ENCODE measurements at places on chromosomes 11 and 22. TPM values are rescaled to one million over a fixed set of nuclear protein-coding genes. Genes with fewer than 3 reads are reported as not detected.

GRCh38 chr11:113664069-113664980 is 41.8 kb downstream of the TMPRSS5 start:
- no peak for DNase-seq

GRCh38 chr22:39221999-39222686 is 22.6 kb downstream of the PDGFB start:
- DNase-seq: no peak

DNA sequence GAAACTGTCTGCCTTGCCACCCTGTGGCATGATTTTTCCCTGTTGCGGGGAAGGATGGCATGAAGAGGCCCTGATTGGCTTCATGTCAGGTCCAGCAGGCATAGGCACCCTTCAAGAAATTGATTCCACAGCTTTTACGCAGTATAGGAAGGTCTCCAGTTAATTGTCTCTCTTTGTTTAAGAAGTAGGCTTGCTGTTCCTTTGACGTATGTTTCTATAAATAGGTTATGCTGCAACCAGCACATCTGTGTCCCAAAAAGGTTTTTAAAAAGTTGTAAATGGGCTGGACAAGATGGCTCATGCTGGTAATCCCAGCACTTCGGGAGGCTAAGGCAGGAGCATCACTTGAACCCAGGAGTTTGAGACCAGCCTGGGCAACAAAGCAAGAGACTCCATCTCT is 62.6 kb downstream of the CD6 start:
- peak; percentile 23 for DNase-seq

Gene IFITM2
- polyA plus RNA-seq: 53.0 TPM

DNA sequence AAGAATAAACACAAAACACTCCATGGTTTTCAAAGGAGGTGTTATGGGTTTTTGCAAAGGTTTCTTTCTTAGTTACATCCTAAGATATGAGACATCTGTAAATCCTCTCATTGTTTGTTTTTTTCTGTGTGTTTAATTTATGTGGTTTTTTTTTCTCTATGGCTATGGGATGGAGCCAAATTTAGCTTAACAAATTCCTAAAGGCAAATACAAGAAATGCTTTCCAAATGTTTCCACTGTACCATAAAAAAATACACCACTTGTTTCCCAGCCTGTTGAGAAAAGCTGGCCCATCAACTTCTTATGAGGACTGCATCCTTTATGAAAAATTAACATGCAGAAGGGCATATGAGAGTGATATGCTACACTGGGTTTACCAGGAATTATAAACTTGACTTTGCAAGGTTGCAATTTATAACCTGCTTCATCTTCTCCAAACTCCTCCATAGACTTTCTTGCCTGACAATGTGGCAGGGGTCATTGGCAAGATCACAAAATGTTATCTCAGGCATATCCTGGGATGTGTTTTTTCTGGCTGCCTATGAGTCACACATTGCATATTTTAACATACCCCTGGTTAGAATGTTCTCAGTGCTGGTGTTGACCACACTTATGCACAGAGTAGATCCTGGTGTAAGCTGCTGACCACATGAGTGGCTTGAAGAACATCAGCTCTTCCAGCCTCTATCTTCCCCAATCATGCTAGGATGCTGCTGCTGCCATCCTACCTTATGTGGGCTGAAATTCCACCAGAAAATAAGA is 137.6 kb upstream of the TTC12 start:
- no peak for DNase-seq

Gene SH3BP1
- polyA plus RNA-seq: 11.0 TPM

GRCh38 chr11:122140500-122140899 is 24.5 kb upstream of the BLID start:
- DNase-seq: no peak

Gene PRG3
- polyA plus RNA-seq: not detected

DNA sequence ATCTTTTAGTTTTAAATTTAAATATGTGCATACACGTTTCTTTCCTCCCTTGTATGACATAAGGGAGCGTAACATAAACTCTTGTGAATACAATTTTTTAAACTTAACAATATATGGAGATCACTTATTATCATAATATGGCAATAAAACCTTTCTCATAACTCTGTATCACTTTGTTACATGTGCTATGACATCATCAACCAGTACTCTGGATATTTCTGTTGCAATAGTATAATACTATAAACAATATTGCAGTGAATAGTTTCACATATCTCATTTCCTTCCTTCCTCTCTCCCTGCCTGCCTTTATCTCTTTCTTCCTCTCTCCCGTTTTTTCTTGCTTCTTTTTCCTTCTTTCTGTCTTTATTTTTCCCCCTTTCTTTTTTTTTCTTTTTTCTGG is 1278.0 kb upstream of the CNTN5 start:
- DNase-seq: no peak

DNA sequence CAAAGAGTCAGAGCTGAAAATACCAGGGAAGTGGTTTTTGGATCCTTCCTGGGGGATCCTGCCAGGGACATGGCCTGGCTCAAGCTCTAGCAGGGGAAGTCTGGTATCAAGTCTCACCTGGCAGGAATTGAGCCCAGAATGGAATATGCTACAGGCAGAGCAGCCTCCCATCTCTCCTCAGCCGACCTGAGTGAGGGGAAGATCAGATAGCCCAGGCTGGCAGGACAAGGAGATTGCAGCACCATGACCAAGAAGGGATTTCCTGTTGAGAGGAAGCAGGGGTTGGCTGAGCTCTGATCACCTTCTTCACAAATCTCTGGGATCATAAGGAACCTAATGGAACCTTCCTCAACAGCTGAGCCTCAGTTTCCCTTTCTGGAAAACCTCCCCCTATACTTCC is 13.0 kb downstream of the OAF start:
- DNase-seq: no peak

DNA sequence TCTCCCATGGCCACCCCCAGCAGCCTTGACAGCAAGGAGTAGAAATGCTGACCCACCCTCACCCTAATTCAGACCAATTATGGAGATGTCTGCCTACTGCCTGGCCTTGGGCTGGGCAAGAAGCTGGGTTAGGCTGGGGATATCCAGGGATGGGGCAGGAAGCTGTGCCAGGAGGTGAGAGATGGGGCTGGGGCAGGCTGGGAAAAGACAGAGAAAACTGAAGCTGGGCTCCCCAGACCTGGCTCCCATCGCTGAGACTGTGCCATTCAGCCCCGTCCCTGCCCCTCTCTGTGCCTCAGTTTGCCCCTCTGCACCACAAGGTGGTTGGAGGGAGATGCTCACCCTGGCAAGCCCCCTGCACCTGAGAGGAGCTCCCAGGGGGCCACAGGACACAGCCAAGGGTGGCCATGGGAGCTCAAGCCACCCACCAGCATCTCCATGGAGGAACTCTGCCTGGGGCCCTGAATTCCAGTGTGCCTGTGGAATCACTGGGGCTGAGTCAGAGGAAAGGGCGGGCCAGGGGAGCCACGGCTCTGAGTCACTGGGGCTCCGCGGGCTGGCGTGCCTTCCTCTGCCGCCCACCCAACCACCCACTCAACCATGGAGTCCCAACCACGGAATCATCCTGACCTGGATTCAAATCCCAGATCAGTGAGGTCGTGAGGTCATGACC is 6.0 kb upstream of the CARD10 start:
- no peak for DNase-seq

Gene TMEM126A
- polyA plus RNA-seq: 36.4 TPM

GRCh38 chr11:1487091-1487850 is 692 bp upstream of the MOB2 start:
- peak; percentile 10 for DNase-seq

Gene PI4KA
- 27.8 TPM for polyA plus RNA-seq

Gene MPPED1
- 4.0 TPM for polyA plus RNA-seq

- no peak for DNase-seq
Observed at GRCh38 chr11:13316528-13316961, 39.0 kb downstream of the BMAL1 start.

GRCh38 chr22:19962246-19962908 is 20.8 kb upstream of the TXNRD2 start:
- DNase-seq: peak; percentile 54

- DNase-seq: no peak
Observed at GRCh38 chr22:37193629-37194191, 5.7 kb upstream of the C1QTNF6 start.

GRCh38 chr11:73210916-73211667 is 7.0 kb upstream of the P2RY2 start:
- no peak for DNase-seq

Gene HYLS1
- polyA plus RNA-seq: 6.5 TPM

GRCh38 chr11:122440811-122441665 is 214.5 kb upstream of the UBASH3B start:
- peak; percentile 68 for DNase-seq

DNA sequence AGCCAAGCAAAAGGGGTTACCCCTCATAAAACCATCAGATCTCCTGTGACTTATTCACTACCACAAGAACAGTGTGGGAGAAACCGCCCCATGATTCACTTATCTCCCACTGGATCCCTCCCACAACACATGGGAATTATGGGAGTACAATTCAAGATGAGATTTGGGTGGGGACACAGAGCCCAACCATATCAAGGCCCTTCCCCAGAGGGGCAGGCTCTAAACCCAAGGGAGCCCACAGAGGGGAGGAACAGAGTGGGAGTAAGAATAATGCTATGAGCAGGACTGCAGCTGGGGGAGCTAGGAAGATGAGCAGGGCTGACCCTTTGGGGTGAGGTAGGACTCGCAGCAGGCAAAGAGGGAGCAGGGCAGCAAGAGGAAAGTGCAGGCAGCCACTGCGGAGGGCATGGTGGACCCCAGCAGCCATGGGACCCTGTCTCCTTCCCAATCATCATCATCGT is 59.3 kb downstream of the CD82 start:
- DNase-seq: no peak

GRCh38 chr11:116579857-116580727 is 192.7 kb downstream of the BUD13 start:
- DNase-seq: no peak

DNA sequence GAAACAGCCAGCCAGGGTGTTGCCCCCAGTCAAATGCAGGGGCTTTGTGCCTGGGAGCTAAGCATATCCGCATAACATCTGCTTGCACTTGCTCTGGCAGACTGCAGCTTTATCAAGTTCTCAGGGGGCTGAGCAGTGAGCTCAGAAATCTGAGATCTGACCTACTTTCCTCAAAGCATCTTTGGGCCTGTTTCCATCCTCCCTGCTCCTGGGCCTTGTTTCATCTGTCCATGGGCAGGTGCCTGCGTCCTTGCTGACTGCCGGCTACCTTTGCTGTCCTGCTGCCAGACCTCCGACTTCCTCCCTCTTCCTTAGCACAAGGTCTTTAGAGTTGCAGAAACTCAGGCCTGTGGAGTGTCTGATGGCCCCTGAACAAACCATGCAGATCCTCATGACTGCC is 131.2 kb upstream of the B3GAT1 start:
- DNase-seq: peak; percentile 32

Gene TEAD1
- polyA plus RNA-seq: 113 TPM

Gene LARGE1
- not detected for polyA plus RNA-seq

GRCh38 chr22:26762503-26763472 is 105.4 kb downstream of the MIAT start:
- no peak for DNase-seq

Gene LMO2
- 14.4 TPM for polyA plus RNA-seq

- no peak for DNase-seq
Observed at GRCh38 chr11:96554236-96554820, 164.5 kb downstream of the JRKL start.

Gene OR2AG1
- polyA plus RNA-seq: 0.03 TPM

- no peak for DNase-seq
Observed at GRCh38 chr11:71252770-71253730, 673 bp upstream of the SHANK2 start.

Gene APOA1
- 1.5 TPM for polyA plus RNA-seq

Gene SLC25A1
- polyA plus RNA-seq: 24.5 TPM

- no peak for DNase-seq
Observed at GRCh38 chr22:19722178-19722981, 959 bp upstream of the GP1BB start.

DNA sequence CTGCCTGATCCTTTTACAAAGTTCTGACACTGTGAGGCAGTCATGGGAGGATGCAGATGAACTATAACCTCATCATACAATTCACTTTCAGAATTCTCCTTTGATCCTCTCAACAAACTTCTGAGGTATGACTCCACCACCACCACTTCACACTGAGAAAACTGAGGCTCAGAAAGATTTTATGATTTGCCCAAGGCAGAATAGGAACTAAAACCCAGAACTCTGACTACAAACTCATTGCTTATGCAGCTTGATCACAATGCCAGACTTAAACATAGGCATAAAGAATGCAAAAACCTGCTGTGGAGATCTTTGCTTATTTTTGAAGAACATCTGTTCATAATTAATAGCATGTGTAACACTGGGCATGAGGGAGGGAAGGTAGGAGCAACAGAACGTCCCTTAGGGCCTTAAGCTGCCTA is 20.4 kb downstream of the FAM168A start:
- no peak for DNase-seq

GRCh38 chr11:20064961-20065405 is 95.3 kb downstream of the DBX1 start:
- DNase-seq: no peak

GRCh38 chr22:40531951-40532900 is 104.3 kb downstream of the MRTFA start:
- DNase-seq: no peak

GRCh38 chr22:38176170-38176741 is 5.4 kb downstream of the PLA2G6 start:
- peak; percentile 60 for DNase-seq

Gene SVIP
- polyA plus RNA-seq: 10.1 TPM

DNA sequence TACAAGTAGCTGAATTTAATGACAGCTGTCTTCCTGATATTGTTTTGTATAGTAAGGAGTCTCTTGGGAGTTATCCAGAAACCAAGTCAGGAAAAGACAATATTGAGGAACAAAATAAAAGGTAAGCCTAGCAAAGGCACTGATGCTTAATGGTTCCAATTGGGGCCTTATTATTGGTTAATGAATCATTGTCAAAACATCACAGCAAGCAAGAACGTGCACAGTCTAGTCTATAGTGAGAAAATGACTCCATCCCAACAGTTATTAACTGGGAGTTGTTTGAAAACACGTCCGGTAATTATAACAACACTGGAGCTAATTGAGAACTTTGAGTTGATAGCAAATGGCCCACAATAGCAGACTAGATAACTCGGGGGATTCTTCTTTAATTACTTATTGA is 17.7 kb downstream of the BSX start:
- no peak for DNase-seq
